ENCODE measurements at places on chromosomes 3 and 15.

DNA sequence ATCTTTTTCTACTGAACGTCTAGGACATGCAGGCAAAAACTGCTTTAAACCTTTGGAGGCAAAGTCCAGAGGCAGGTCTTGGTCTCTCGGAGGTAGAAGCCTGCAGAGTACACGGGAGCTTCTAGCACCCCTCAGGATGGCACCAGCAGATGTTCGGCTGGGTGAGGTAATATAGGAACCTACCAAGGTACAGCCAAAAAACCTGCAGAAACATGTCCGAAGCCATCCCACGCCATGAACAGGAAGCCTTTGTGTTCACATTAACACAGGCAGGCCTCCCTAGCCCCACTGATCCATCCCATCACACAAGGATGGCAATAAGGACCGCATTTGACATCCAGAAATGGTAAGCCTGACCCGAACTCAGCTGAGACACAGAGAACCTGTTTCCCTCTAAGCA is 157.9 kb upstream of the HES1 start:
- DNase-seq, result no peak

GRCh38 chr3:121232309-121233225 is 313.2 kb downstream of the POLQ start:
- no peak for DNase-seq

DNA sequence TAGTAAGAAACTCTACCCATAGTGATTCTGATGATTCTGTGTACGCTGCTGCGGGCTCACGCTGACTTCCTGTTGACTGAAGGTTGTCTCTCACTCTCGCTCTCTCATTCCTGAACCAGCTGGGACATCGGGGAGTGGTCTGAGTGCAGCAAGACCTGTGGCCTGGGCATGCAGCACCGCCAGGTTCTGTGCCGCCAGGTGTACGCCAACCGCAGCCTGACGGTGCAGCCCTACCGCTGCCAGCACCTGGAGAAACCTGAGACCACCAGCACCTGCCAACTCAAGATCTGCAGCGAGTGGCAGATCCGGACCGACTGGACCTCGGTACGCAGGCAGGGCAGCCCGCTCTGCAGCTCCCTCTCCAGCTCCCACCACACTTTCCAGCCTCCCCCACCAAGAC is 63.6 kb upstream of the NR2E3 start:
- no peak for DNase-seq

- DNase-seq, result no peak
Measured at GRCh38 chr15:90340345-90340744, 11.7 kb upstream of the ZNF774 start.

DNA sequence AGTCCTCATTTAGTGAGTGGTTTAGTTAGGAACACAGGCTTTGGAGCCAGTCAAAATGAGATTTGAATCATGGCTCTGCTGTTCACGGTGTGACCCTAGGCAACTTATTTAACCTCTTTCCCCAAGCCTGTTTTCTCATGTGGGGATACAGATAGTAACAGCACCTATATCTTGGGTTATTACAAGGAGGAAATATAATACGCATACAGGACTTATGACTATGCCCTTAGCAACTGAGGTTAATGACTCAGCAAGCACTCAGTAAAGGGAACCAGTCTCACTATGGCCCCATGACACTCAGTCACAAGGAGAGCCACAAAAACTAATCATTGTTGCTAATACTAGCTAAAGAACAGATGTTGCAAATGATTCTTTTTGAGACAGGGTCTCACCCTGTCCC is 45.9 kb downstream of the SUMF1 start:
- no peak for DNase-seq

DNA sequence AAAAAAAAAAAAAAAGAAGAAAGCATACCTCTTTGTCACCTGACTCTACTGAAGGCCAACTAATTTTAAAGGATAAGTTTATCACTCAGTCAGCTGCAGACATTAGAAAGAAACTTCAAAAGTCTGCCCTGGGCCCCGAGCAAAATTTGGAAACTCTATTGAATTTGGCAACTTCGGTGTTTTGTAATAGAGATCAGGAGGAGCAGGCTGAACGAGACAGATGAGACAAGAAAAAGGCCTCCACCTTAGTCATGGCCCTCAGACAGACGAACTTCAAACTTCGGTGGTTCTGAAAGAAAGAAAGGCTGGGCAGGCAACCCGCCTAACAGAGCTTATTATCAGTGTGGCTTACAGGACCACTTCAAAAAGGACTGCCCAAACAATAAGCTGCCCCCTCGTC is 18.5 kb downstream of the GLDN start:
- no peak for DNase-seq

- DNase-seq, result no peak
Measured at GRCh38 chr3:151901644-151902285, 28.3 kb downstream of the SUCNR1 start.

GRCh38 chr3:170007031-170007663 is 30.6 kb upstream of the GPR160 start:
- no peak for DNase-seq

GRCh38 chr15:99584081-99584600 is 18.4 kb downstream of the MEF2A start:
- no peak for DNase-seq

GRCh38 chr3:128502712-128503111 is 9.7 kb upstream of the GATA2 start:
- DNase-seq, result no peak

DNA sequence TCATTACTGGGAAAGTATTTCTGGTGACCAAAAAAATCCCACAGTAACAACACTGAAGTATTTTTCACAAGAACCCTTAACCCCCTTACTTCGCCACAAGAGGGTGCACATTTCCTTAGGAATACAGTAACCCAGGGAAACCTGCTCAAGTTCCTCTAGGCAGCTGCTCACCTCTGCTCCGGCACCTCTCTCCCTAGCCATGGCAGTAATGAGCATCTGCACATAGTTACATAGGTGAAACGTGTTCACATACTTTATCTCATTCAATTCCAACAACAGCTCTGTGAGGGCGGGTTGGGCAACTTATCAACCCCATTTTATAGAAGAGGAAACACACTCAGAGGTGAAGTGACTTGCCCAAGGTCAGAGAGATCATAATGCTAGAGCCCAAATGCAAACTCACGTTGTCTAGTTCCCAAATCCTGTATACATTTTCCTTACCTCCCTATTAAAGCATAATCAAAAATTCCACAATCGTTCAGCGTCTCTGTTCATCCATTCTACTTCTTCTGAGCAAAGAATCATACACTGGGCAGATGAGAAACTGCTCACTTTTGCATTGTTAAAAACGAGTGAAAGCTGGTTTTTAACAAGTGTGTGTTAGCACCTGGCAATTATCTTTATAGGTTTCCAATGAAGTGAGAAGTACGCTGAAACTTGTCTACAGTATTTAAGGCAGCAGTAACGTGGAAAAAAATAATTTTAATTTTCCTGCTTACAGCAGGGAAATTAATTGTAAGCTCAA is 90.7 kb downstream of the IGF2BP2 start:
- DNase-seq, result peak; percentile 72

DNA sequence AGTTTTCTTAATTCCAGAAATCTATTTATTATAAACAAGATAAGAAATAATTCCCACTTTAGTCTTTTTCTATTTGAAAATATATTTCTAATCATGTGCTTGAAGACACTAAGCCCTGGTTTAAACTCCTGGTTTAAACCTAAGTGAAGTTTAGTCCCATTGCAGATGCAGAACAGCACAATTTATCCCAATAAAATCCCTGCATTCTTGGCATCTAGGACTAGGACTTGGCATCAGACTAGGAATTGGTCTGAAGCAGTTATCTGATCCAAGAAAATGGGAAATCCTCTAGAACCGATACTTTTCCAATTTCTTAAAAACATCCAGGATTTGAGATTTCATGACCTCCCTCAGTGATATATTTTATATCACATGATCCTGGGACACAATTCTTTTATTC is 168.8 kb upstream of the VEPH1 start:
- no peak for DNase-seq

GRCh38 chr3:172814738-172815137 is 64.2 kb downstream of the ECT2 start:
- no peak for DNase-seq

DNA sequence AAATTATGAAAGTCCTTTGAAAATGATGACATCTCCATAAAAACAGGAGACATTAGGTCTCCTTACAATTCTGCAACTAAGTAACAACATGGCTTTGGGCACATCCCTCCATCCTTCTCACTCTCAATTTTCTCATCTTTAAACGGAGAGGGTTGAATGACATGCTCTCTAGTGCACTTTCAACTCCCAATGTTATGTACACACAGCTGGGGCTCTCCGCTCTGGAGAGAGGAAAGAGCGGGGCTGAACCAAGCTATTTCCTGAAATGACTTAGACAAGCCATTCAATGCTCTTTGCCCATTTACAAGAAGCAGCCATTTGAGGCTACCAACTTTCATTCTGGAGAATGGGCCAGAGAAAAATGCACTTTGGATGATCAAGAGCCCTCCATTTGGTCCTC is 144.2 kb upstream of the BNIP2 start:
- no peak for DNase-seq

DNA sequence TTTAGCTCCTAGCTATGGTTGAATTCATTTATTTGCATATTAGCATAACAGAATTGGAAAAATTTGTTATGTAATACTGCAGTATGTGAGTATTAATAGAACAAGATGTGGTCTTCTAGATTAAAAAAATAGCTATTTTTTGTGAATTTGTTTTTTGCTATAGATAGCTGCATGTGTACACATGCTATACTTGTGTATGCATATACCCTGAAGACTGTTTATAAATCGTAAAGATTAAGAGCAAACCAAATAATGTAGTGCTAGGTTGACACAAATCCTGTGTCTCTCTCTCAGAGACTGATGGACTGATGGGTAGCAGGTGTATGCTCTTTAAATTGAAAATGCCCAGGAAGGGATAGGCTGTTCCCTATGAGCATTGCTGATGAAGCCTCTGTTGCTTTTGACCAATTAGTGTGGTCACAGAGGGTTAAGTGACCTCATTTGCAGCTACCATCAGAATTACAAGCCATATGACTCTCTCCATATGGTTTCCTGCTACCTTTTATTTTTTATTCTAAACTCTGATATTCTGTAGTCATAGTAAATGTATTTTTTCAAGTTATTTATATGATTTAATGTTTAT is 9.0 kb downstream of the PLCL2 start:
- no peak for DNase-seq

GRCh38 chr15:37616215-37616614 is 318.2 kb upstream of the TMCO5A start:
- no peak for DNase-seq

- DNase-seq, result no peak
Measured at GRCh38 chr3:29279286-29279685, 1.6 kb upstream of the RBMS3 start.

- peak; percentile 57 for DNase-seq
Measured at GRCh38 chr15:62782071-62782841, 260.3 kb upstream of the TPM1 start.

DNA sequence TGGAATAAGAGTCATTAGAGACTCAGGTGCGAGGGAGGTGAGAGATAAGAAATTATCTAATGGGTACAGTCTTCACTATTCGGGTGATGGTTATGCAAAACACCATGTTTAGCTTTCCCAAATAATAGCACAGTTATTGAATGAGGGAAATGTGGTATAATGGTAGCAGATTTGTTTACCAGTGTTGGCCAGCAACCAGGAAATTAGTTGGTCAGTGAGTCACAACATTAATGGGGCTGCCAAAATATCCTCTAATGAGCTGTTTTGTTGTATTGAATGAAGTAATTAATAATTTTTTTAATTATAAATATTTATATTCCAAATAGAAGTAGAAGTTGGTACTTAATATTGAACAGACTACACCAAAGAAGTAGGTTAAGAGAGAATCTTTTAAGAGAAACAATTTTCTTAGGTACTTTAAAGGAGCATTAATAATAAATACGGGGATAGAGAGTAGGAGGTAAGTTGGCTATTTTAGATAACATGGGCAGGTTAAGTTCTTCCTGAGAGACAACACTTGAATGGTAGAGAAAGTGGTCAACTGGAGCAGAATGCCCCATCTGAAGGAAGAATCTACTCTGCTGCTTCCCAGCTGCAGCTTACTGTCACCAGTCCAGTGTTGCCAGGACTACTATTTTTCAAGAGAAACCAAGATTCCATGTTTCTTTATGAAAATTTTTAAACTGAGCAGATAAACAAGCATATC is 218.8 kb downstream of the UBE2E2 start:
- DNase-seq, result no peak

- DNase-seq, result no peak
Measured at GRCh38 chr15:73718694-73719093, 34.5 kb downstream of the INSYN1 start.

DNA sequence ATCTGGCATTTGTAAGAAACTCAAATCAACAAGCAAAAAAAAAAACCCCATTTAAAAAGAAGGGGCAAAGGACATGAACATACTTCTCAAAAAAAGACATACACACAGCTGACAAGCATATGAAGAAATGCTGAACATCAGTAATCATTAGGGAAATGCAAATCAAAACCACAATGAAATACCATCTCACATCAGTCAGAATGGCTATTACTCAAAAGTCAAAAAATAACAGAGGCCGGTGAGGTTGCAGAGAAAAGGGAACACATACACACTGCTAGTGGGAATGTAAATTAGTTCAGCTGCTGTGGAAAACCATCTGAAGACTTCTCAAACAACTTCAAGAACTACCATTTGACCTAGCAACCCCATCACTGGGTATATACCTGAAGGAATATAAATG is 199.4 kb upstream of the THBS1 start:
- DNase-seq, result no peak

- DNase-seq, result no peak
Measured at GRCh38 chr15:58463815-58464650, 32.2 kb downstream of the LIPC start.

- DNase-seq, result no peak
Measured at GRCh38 chr3:124577494-124578167, 152.6 kb upstream of the UMPS start.

DNA sequence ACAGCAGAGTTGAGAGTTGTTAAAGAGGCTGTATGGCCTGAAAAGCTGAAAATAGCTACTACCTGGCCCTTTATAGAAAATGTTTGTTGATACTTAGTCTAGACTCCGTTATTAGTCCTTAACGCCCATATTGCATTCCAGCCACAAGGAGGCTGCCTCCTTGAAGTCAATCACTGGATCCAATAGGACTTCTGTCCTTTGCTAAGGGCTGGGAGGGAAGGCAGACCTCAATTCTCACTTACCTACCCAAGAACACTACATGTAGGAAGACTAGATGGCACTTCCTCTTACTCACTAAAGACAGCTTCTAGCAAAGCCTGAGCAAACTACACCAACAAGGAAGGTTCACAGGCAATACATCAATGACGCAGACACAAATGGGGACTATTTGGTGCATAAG is 139.5 kb upstream of the HACD2 start:
- DNase-seq, result no peak

DNA sequence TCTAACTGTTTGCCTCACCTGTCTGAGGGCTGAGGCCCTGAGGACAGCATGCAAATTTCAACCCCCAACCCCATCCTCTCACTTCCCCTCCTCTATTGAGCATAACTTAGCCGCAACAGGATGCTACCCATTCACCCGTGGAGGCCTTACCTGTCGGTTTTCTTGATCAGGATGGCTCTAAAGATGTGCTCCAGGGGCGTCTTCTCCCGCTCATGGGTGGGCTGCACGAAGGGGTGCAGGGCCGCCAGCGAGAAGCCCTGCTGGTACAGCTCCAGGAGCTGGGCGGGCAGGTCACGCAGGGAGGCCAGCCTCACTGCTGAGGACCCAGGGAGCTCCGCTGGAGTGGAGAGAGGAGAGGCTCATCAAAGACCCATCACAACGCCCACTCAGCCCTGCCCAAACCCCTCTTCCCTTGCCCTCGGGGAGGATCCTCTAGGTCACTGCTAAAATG is 79.8 kb downstream of the RFTN1 start:
- DNase-seq, result no peak

GRCh38 chr3:112504123-112504522 is 4.9 kb upstream of the BTLA start:
- DNase-seq, result no peak
